ENCODE measurements at places on chromosomes 3 and 15. TPM values are rescaled to one million over a fixed set of nuclear protein-coding genes. Genes with fewer than 3 reads are reported as not detected.

ITGA11 gene
- total RNA-seq, result 4.3 TPM

CCR3 gene
- not detected for total RNA-seq

HRH1 gene
- 6.9 TPM for total RNA-seq

ABHD6 gene
- total RNA-seq, result 11.0 TPM

KNG1 gene
- total RNA-seq, result not detected

FOXB1 gene
- not detected for total RNA-seq

GRK7 gene
- total RNA-seq, result 0.02 TPM

GOLGA8S gene
- 0.14 TPM for total RNA-seq

TRH gene
- not detected for total RNA-seq

ALDH1A3 gene
- total RNA-seq, result 20.1 TPM

AGBL1 gene
- total RNA-seq, result not detected

METTL6 gene
- 26.0 TPM for total RNA-seq

LRRC31 gene
- not detected for total RNA-seq

SEMA7A gene
- total RNA-seq, result 1.6 TPM

GOLGA6D gene
- total RNA-seq, result not detected

TATDN2 gene
- 30.1 TPM for total RNA-seq

TGM4 gene
- total RNA-seq, result 0.23 TPM

KLF15 gene
- total RNA-seq, result 1.4 TPM

CADPS gene
- total RNA-seq, result not detected

DAZL gene
- total RNA-seq, result not detected

CLDN11 gene
- total RNA-seq, result 0.15 TPM

CHDH gene
- total RNA-seq, result 1.8 TPM
